ENCODE measurements at places on chromosomes 5 and 9.

DNA sequence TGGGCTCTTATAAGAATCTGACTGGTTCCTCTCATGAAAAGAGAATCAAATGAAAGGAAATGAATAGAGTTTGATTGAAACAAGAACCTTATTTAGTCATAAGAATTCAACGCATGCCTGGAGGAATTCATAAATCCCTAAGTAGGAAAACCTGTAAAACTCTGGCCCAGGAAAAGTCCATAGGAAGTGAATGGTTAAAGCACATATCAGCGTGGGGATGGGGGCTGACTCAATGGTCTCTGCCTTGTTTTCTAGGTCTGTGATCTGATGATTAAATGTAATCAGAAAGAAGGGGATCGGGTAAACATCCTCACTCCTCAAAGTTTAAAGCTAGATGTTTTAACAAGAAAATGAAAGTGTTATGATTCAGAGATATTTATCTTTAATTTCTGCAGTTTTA lies 759.4 kb upstream of the C9orf72 start:
- DNase-seq = no peak

GRCh38 chr5:72895758-72896157 lies 60.1 kb upstream of the FCHO2 start:
- no peak for DNase-seq

- no peak for DNase-seq
Measured at GRCh38 chr5:6989230-6989629, 276.0 kb downstream of the TENT4A start.

DNA sequence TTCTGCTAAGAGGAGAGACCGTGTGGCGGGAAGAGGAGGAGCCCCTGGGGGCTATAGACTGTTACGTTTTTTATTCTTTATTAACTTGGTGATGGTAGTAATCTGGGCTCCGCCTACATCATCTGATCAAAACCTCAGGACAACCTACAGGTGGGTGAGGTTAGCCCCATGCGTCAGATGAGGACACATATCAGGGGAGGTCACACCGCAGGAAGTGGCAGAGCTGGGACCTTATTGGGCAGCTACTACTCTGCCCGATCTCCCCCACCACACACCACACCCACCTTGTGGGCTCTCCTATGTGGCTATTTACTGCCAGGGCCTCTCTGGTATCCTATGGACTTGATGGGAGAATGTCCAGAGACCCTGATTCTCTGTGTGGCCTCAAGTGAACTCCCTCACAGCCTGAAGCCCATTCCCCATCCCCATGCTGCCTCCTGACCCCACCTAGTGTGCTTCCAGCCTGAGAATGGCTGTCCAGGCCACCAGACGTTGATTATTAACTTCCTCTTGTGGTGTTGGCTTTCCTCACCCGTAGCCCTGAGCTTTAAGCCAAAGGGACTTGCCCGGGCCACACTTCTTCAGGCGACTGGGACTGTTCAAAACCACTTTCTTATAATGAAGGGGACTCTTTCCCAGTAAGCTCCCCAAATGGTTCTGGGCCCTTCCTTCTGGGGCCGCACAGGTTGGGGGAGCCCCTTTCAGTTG lies 8.2 kb downstream of the UNC5A start:
- DNase-seq = no peak

DNA sequence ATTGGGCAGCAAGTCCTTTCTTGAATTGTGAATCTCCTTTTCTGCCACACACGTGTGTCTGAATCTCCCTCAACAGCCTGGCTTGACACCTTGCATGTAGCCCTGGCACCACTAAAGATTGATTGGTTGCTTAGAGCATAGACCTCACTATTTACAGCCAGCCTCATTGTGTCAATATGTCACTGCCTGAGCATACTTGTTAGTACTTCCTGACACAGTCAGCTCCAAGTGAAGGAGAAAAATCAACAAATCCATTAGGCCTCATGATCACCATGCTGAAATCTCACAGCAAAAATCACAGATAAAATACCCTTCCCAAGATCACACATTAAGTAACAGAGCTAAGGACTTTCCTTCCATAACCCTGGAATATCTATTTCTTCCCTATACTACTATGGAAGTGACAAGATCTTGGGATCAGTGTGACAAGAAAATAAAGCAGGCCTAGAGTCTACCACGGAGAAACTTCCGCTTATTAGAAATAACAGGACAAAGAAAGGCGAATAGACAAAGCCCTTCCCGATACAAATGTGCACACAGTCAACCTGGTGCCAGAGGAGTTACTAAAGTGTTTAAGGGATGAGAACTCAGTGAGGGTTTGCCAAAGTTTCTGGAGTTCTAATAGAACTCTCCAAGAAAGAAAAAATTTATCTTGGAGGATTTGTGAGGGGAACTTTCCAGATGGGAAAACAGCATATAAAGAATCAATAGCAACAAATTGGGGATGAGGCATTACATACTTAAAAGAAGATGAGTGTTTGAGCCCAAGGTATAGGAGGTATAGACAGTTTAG lies 5.6 kb upstream of the ARL15 start:
- DNase-seq = no peak

- DNase-seq = no peak
Measured at GRCh38 chr5:90632791-90633190, 74.2 kb downstream of the ADGRV1 start.

GRCh38 chr9:85168412-85168811 lies 498.9 kb downstream of the NTRK2 start:
- no peak for DNase-seq

DNA sequence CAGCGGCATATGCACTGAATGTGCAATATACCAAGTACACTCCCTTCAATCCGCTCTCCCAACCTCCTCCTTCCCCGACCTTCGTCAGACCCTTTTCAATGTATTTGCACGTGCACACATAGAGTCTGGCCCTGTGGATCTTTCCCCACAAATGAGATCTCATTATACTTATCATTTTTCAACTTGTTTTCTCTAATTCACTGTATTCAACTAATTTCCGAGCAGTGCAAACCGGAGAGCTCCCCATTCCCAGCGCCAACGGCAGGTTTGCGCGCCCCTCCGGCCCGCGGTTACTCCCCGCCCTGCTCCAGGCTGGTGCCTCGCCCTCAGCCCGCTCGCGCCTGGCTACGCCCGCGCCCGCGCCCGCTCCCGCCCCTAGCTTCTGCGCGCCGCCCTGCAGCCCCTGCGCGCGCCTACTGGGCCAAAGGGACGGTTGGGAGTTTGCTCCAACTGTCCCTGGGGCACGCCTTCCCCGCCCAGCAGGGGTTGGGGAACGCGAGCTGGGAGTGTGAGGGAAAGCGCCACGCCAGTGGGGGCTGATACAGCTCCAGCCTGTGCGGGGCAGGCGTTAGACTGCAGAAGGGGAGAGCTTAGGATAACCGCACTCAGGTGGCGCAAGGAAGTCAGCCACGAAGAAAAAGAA lies 3.3 kb upstream of the CDC20B start:
- no peak for DNase-seq

DNA sequence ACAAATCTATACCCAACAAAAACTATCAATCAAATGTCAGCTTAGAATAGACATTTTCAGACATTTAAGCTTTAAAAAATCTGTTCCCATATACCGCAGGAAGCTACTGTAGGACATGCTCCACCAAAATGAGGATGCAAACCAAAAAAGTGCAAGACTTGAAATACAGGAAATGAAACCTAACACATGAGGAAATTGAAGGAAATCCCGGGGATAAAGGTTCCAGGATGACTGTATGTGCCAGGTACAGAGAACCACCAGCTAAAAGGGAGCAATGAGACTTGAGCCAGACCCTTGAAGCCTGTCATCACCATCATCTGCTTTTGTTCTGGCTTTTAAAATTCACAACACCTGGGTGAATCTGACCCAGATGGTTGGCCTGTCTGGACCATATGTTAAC lies 21.4 kb downstream of the DIAPH1 start:
- DNase-seq = no peak

- no peak for DNase-seq
Measured at GRCh38 chr5:123626051-123626450, 114.1 kb downstream of the CSNK1G3 start.

GRCh38 chr5:96476654-96477053 lies 43.6 kb upstream of the PCSK1 start:
- DNase-seq = no peak

- DNase-seq = no peak
Measured at GRCh38 chr5:5584751-5585150, 162.3 kb downstream of the ICE1 start.

GRCh38 chr9:13047827-13048587 lies 231.5 kb downstream of the MPDZ start:
- DNase-seq = no peak

DNA sequence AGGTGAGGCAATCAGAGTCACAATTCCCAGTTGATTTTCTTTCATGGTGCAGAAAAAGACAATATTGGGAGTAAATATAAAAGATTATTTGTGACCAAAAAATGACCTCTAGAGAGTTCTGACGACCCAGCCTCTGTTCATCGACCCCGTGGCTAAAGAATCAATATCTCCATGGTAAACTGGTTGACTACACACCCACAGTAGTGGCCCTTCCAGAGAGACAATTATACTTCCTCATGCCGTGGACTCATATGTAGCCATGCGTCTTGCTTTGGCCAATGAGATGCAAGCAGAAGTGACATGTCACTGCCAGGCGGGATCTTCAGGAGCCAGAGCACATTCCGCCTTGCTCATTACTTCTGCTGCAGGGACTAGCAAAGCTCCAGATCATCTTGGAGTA lies 163.3 kb upstream of the RAD23B start:
- DNase-seq = no peak

DNA sequence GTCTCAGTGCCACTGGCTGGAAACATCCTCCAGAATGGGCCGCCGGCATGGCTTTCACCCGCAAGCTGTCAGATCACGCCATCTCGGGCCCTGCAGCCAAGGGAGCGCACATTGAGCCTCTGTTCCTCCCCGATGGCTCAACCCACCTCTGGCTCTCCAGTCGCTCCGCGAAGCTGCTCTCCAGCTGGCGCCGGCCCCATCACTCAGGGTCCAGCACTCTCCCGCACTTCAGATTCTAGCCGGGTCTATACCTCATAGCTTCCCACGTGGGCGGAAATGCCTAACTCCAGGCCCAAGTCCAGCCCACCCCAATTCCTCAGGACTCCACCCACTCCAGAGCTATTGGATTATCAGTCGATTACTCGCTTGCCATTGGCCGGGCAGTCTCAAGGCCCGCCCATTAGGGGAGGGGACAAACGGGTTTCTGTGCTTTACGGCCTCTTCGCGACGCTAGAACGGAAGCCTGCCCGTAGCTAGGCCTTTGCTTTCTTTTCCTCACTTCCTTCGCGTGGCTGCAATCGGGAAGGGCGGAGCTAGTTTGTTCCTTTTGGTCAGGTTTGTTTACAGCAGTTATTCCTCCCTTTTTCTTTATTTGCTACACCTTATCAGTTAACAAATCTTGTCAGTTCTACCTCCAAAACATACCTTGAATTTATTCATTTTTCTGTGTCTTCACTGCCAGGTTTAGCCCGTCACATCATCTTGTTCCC lies at the start of gene NOL6:
NOL6 (minus strand) TSS at position 282 of the 710 bp plus-strand sequence; CDS start at position 200, 82 bp downstream.
- peak; percentile 96 for DNase-seq

- DNase-seq = peak; percentile 59
Measured at GRCh38 chr5:135944967-135945560, 9.7 kb downstream of the LECT2 start.

DNA sequence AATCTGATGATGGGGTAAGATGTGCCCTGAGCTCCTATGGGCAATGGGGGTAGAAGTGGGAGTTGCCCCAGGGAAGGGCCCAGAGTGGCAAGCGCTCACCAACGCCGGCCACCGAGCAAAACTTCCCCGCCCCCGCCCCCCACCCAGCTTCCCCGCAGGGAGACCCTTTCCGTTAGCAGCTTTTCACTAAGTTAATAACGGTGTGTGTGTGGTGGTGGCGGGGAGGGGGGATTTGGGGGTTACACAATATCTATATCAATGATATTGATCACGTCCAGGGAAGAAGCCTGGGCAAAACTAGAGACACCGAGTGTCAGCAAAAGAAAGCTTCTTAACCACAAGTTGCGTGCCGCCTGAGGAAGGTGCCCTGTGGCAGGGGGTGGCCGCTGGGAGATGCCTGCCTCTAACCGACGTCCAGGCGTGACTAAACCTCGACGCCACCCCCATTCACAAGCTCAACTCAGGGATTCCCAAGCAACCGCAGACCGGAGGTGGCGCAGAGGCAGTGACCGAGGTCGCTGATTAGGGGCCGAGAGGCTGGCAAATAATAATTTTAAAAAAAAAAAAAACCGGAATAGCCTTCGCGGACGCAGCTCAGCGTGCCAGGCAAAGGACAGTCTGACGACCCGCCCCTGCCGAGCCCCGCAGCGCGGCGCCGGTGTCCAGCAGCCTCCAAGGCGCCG lies 222.6 kb downstream of the MEF2C start:
- no peak for DNase-seq

GRCh38 chr5:154236536-154237375 lies 46.2 kb downstream of the GALNT10 start:
- no peak for DNase-seq

GRCh38 chr9:88523056-88523455 lies 11.9 kb upstream of the NXNL2 start:
- DNase-seq = peak; percentile 34

DNA sequence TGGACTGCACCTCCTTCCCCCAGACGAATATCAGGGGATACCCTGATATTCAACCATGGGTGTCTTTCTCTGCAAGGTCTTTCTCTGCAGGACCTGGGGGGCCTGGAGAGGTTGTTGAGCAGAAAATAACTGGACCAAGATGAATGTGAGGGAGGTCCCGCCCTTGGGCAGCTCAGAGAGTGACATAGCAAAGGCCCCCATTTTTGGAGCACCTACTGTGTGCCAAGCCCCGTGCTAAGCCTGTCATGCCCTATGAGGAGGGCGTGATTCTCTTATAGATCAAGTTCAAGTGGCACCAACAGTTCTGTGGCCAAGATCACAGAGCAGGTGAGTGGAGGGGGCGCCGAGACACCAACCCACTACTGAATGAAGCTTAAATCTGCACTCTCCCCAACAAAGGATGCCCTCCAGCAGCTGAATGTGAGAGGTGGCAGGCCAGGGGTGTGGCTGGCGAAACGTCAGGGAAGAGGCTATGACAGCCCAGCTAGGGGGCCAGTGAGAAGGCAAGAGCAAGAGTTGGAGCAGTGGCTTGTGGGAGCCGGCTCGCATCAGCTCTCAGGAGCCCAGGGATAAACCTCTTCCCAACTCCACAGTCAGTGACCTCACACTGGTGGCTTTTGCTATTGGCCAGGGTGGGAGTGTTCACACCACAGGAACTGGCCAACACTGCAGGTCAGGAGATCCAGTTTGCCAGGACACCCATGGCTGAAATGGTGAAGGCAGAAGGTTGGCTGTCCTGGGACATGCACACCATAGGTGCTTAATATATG lies 5.3 kb downstream of the SARDH start:
- DNase-seq = no peak

DNA sequence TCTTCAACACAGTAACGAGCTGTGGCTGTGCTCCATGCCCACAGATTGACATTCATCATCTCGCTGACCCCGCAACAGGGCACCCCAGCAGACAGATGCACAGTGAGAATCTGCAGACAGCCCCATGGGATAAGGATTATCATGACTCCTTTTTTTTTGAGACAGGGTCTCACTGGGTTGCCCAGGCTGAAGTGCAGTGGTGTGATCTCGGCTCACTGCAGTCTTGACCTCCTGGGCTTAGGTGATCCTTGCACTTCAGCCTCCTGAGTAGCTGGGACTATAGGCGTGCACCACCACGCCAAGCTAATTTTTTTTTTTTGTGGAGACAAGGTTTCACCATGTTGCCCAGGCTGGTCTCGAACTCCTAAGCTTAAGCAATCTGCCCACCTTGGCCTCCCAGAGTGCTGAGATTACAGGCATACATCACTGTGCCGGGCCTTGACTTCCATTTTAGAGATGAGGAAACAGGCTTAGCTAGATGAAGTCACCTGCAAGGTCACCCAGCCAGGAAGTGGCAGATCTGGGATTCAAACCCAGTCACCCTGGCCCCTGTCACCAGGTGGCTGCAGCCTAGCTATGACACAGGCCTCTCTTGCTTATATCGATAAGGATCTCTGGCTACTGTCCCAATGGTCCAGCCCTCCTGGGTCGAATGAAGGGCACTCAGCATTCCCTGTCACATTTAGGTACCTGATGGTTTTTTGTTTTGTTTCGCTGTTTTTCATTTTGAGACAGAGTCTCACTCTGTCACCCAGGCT lies 5.1 kb downstream of the AIF1L start:
- no peak for DNase-seq

Measured in HS-5 (cell line).